AG04449 (cell line): ENCODE measurements at places on chromosomes 12 and 14.

- no peak for DNase-seq
Measured at GRCh38 chr12:101802486-101802885, 28.3 kb downstream of the GNPTAB start.

GRCh38 chr12:71661977-71662530, 1.6 kb downstream of the ZFC3H1 start:
- DNase-seq: no peak

DNA sequence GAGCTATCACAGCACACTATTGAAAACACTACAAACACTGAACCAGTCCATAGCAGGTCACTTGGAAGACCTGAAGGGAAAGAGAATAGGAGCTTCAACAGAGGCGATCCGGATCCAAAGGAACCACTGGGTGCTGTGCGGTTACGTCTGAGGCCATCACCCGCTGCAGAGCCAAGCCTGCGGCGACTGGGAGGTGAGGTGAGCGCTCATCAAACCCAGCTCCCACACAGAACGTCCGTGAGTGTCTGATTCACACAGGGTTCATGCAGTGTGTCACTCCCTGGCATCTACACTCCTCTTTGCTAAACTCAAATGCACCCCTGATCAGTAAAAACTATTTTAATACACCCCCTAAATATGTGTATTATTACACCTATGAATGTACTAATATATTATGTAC, 64.1 kb downstream of the TMEM132D start:
- DNase-seq: no peak

DNA sequence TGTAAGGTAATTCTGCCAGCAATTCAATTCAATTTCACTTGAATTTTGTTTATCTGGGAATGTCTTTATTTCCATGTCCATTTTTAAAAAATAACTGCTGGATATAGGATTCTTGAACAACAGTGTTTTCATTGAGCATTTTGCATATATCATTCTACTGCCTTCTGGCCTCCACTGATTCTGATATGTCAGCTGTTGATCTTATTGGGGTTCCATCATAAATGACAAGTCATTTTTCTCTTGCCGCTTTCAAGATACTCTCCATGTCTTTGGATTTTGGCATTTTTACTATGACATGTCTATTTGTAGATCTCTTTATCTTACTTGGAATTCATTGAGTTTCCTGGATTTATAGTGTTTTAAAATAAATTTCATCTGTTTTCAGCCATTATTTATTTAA, 180.5 kb upstream of the LMNTD1 start:
- no peak for DNase-seq
